HCT116 (cell line): ENCODE measurements at places on chromosomes 7 and 10. TPM values are rescaled to one million over a fixed set of nuclear protein-coding genes. Genes with fewer than 3 reads are reported as not detected.

P4HA1 gene
- 49.7 TPM for total RNA-seq

POU6F2 gene
- 0.27 TPM for total RNA-seq

PALS2 gene
- 44.6 TPM for total RNA-seq

KNDC1 gene
- 3.6 TPM for total RNA-seq

DNA sequence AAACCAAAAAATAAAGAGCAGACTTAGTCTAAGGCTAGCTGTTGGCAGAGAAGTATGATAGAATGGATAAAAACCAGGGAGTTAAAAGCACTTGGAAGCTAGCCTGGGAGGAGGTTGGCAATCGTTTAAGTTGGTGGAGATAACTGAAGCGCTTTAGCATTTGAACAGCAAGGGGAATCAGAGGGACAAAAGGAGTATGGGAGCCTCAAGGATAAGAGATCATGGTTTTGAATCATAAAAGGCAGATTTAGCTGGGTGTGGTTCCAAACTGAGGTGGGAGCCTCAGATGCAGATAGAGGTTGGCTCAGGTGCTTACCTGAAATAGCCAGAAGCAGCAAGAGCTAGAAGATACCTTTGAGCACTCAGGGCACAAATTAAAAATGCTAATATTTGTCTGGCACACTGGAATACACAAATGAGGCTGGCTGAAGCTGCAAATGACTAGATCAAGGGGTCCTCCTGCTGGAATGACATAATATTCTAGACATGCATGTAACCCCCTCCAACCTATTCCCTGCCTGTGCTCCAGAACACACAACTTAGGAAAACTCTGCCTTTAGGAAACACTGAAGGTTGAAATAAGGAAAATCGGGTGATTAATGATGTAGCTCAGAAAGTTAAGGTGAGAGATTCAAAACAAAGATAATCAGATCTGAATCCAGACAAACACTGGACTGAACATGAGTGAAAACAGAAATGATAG lies 372.3 kb upstream of the LRRN3 start:
- no peak for DNase-seq

- DNase-seq = peak; percentile 61
Measured at GRCh38 chr7:75937958-75938786, 23.2 kb downstream of the POR start.

HEPACAM2 gene
- not detected for total RNA-seq

TMEM213 gene
- total RNA-seq = not detected

GRCh38 chr10:90859321-90859751 lies 1.5 kb upstream of the HTR7 start:
- peak; percentile 69 for DNase-seq

GRCh38 chr7:133165001-133165400 lies 83.1 kb upstream of the CHCHD3 start:
- no peak for DNase-seq

GRCh38 chr10:69220041-69220451 lies at the start of gene HKDC1:
Gene HKDC1, plus strand, starts transcription at chr10:69220332. Its CDS starts 104 bp downstream, at chr10:69220436.
- no peak for DNase-seq

LBX1 gene
- not detected for total RNA-seq

GRCh38 chr7:80264769-80265495 lies 130.3 kb downstream of the GNAI1 start:
- DNase-seq = no peak

DNA sequence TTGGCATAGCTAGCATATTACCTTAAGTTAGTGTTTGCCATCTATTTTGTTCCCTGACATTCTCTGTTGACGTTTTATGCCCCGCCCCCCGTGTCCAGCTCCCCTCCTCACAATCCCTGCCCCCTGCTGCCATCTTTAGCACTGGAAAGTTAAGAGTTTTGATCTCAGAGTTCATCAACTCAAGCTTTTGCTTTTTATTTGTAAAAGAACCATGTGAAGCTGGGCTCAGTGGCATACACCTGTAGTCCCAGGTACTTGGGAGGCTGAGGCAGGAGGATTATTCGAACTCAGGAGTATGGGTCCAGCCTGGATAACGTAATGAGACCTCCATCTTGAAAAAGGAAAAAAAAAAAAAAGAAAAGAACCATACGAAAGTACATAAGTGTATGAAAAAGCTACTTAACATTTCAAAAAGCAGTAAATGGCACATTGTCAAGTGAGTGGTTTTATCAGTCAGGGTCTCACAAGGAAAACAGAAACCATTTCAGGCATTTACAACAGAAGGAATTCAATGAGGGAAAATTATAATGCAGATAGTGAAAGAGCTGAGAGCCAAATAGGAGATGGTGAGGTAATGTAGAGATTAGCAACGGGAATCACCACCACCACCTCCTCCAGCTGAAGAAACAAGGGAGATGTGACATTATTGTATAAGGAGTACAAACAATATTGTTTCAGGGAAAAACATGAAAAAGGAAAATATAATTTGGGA lies 64.9 kb downstream of the MCU start:
- DNase-seq = no peak

DNA sequence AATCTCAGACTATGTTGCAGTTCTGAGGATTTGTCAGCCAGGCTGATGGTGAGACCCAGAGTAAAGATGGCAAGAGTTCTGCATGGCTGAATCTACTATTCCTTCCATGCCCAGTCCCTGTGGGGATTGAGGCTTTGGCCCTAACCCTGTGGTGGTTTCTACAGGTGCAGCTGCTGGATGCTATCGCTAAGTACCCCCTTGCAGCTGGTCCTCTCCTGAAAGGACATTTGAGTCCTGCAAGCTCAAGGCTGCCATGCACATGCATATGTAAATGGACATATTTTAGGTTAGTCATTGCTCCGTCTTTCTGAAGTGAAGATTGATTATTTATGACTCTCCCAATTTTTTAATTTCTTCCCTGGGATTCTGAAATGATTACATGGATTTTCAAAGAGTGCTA lies 1122.2 kb upstream of the CELF2 start:
- DNase-seq = no peak

DNA sequence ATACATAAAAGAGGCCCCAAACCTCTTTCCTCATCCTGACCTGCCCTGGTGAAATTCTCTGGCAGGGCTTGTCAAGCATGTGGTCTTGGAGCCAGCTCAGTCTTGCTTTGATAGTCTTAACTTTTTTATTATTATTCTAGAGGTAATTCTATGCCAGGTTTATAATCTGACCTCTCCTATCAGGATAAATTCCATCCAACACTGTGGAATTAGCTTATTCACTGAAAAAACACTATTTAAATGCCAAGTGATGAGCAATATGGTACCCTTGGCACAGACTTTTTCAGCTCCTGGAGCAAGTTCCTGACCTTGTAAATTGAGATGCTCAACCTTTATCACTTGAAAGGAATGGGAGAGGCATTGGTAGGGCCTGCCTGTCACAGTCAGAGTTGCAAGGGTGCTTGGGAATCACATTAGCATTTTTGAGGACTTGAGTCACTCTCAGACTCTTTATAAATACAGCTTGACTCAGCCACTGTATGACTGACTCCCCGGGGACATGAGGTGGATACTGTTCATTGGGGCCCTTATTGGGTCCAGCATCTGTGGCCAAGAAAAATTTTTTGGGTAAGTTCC lies at the start of gene CPA4:
Gene CPA4 (plus strand): TSS at position 480 of the 576 bp plus-strand sequence. CDS start 20 bp downstream, at position 500.
- peak; percentile 91 for DNase-seq

GRCh38 chr10:102935505-102935904 lies 17.4 kb downstream of the CNNM2 start:
- DNase-seq = no peak

GRCh38 chr7:129832701-129833227 lies 120.0 kb downstream of the UBE2H start:
- no peak for DNase-seq

GRCh38 chr7:20797462-20798080 lies 10.9 kb upstream of the SP8 start:
- DNase-seq = no peak

TBXAS1 gene
- total RNA-seq = 1.4 TPM

- DNase-seq = no peak
Measured at GRCh38 chr10:62308101-62308500, 39.5 kb upstream of the RTKN2 start.

AOC1 gene
- 0.37 TPM for total RNA-seq

- no peak for DNase-seq
Measured at GRCh38 chr7:118855290-118855689, 630.8 kb downstream of the ANKRD7 start.

DNA sequence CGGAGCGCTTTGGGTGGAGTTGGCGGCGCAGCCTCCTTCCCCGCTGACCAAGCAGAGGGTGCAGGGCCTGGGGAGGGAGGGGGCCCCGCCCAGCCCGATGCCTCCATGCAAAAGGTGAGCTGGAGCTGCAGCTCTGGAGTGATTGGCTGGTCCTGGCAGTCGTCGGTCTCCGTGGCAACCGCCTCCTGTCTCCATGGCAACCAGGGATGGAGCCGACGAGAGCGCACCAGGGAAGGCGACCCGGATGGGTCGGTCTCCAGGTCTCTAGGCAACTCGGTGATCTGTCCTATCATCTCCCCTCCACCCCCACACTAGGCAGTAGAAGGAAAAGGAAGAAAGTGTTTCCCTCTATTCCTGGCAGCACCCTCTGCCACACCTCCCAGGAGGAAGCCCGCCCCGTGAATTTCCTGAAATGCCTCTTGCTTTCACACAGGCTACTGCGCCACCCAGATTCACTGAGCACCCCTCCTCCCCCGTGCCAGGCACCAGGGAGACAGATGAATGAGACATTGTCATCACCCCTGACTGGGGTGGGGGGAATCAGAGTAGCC lies 647 bp upstream of the NACAD start:
- no peak for DNase-seq

CEP41 gene
- total RNA-seq = 13.6 TPM

- DNase-seq = peak; percentile 70
Measured at GRCh38 chr10:28432210-28432676, 100.7 kb upstream of the WAC start.

DNA sequence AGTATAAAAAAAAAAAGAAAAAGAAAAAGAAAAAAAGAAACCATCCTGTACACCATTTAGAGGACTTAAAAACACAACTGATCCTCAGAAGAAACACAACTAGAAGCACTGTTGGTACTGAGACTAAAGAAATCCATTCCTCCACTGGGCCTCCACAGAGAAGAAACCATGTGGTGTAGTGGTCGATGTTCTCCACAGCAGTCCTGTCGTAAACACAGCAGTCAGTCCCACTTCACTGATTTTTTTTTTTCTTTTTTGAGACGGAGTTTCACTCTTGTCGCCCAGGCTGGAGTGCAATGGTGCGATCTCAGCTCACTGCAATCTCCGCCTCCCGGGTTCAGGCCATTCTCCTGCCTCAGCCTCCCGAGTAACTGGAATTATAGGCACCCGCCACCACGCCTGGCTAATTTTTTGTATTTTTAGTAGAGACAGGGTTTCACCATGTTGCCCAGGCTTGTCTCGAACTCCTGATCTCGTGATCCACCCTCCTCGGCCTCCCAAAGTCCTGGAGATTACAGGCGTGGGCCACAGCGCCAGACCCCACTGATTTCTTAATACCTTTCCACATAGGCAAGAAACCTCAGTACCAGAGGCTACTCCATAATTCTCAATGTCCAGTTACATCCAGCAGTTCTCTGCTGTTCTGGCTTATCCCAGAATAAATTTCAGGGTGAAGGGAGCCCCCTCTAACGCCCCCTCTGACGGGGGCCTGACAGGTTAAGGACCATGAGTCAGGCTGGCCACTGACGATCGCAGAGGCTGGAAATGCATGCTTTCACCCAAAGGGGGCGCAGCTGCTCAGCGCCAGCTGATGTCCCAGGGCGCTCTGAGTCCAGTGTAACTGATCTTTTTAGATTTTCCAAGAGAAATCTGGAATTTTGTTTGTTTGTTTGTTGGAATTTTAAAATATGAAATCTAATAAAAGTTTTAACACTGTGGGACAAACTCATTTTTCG lies 24.8 kb upstream of the FFAR4 start:
- DNase-seq = peak; percentile 27

DNA sequence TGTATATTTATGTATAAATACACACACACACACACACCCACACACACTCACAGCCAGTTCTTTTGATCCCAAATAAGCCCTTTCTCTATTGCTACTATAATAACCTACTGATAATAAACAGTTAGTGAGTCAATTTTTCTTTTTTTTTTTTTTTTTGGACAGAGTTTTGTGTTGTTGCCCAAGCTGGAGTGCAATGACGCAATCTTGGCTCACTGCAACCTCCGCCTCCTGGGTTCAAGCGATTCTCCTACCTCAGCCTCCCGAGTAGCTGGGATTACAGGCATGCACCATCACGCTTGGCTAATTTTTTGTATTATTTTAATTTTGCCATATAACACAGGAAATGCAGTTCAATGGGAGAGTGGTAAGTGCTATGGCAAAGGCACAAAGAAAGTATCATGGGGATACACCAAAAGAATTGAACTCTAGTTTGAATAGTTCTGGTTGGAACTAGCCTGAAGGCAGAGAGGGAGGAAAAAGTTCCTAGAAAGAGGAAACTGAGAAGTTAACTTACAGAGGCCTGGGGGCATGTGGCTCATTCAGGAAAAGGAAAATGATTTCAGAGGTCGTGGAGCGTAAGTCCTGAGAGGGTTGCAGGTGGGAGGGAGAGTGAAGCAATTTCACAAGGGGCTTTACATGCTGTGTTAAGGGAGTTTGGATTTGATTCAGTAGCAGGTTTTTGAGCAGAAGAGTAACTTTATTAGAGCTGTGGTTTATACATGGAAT lies 44.4 kb upstream of the JCAD start:
- DNase-seq = no peak

HILPDA gene
- 32.8 TPM for total RNA-seq

- no peak for DNase-seq
Measured at GRCh38 chr10:34139559-34139958, 675.5 kb downstream of the PARD3 start.

- DNase-seq = no peak
Measured at GRCh38 chr7:157846271-157846670, 509.5 kb downstream of the DNAJB6 start.

- DNase-seq = no peak
Measured at GRCh38 chr7:43904533-43905208, 1.7 kb downstream of the URGCP start.

DNA sequence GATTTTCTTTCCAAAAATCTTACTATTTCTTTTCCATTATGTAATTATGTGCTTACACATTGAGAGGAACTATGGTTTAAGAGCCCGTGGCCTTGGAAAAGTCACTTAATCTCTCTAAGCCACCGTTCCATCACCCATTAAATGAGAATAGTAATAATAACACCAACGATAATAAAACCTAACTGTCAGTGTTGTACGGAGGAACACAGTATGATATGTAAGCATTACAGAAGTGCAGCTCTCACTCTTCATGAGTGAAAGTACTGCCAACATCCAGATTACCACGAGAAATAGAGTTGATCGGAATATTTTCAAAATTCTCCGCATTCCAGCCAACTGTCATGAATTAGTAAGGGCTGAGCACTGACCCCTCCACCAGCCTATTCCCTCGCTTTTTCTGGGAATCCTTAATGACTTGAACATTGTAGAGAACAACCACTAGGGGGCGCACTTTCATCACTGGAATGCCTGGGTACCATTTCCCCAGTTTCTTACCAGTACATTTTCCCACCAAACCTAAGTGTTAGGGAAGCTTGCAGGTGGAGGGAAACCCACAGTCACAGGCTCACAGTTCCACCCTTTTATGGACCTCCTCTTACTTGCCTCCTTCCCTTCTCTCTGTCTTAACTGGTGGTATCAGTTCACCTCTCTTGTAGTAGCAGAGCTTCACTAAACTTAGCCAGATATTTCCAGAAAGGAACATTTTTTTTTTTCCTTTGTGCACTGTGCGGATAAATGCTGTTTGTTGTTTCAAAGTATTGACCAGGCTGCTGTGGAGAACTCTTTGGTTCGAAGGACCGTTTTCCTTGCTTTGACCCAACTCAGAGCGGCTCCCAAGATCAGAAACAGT lies 27.8 kb downstream of the NKX2-3 start:
- DNase-seq = peak; percentile 61

PNLIPRP2 gene
- 1.1 TPM for total RNA-seq
